ENCODE measurements at places on chromosomes 3 and 15.

DNA sequence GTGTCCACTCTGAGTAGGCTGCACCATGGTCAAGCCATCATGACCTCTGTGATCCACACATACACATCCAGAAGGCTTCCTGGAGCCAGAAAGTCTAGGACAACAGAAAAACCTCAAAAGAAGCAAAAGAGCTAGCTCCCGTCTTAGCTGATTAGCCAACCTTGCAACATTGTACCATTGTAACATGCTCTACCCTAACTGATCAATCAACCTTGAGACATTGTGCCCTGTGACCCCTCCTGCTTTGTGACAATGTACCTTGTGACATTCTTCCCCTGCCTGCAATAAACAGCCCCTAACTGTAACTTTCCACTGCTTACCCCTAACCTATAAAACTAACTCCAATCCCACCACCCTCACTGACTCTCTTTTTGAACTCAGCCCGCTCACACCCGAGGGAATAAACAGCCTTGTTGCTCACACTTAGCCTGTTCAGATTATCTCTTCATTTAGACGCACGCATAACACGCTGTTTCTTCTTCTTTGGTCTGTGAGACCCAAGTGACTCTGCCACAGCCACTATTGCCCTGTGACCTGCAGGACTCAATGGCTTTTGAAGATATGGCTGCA is 1104.6 kb downstream of the OTOL1 start:
- no peak for DNase-seq

- DNase-seq = no peak
Measured at GRCh38 chr15:84929795-84930603, 45.5 kb downstream of the SLC28A1 start.

GRCh38 chr3:171862392-171862791 is 19.2 kb downstream of the TMEM212 start:
- no peak for DNase-seq

GRCh38 chr15:56040081-56041035 is 46.9 kb upstream of the NEDD4 start:
- DNase-seq = peak; percentile 30

DNA sequence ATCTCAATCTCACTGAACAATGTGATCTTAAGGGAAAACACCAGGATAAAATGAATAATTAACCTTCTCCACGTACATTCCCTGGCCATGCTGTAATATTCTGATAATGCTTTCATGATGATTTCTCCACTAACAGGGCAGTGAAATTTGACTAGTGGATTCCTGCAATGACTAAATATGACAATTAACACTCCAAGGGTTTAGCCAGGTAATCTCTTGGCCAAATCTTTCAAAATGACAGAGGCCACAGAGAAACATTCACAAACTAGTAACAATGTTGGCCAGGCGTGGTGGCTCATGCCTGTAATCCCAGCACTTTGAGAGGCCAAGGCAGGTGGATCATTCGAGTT is 31.7 kb upstream of the ST8SIA2 start:
- no peak for DNase-seq

- no peak for DNase-seq
Measured at GRCh38 chr15:69338535-69339213, 40.0 kb downstream of the PAQR5 start.

DNA sequence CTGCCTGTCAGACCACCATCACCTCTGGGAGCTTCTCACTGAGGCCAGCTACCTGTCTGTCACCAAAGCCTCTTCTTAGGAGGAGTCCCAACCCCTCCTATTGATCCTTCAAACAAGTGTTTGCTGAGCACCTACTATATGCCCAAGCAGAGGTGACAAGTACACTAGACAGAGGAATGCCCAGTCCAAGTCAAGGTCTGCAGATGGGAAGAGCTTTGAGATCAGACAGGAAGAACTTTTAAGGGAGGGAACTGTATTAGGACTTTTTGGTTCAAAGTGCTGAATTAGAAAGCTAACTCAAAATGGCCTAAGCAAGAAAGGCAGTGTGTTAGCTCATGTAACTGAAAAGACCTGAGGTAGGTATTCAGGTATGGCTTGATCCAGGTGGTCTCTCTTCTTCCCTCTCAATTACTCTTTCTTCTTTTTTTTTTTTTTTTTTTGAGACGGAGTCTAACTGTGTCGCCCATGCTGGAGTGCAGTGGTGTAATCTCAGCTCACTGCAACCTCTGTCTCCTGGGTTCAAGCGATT is 3.6 kb upstream of the RAD18 start:
- no peak for DNase-seq

DNA sequence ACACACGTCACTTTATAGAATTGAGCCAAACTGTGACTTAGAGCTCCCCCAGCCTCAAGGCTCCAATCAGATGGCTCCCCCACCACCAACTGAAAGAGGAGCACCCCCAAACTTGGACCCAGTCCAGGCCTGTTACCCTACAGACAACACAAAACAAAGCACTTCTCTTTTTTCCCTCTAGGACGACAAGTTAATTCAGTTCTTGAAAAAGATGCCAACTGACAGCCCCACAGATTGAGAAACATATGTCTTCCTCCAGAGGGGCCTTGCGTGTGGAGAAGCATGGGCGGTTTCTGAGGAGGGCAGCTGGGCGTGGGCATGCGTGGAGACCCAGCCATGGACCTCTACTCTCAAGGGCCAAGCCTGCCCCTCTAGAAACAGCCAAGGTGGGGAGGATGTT is 229.5 kb downstream of the SHQ1 start:
- DNase-seq = no peak

GRCh38 chr3:161175506-161175905 is 45.6 kb upstream of the NMD3 start:
- DNase-seq = peak; percentile 20

GRCh38 chr3:12049675-12050074 is 45.5 kb downstream of the SYN2 start:
- no peak for DNase-seq

- DNase-seq = no peak
Measured at GRCh38 chr15:99211926-99212325, 37.5 kb downstream of the TTC23 start.

Data from COR-L47 (cell line).